ENCODE measurements at places on chromosomes 7 and 10.

GRCh38 chr7:78777829-78778228, 675.6 kb downstream of the MAGI2 start:
- DNase-seq = no peak

- DNase-seq = no peak
These were observed 39.0 kb upstream of the SLC16A12 start for GRCh38 chr10:89574368-89574767.

DNA sequence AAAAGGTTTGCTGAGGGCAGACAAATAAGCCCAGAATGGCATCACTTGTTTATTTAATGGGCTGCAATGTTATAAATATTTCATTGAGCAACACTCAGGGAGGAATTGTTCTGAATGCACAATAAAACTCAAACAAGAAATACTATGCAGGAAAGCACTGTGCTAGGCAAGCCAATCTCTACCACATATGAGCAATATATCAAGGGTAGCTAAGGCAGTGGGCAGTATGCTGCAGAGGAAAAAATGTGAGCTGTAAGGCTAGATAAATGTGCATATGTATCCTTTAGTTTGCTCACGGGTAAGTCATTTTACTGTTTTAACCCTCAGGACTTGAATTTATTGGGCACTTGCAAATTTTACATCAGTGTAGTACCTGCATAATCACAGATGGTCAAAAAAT, 349.6 kb downstream of the CDC14C start:
- DNase-seq = no peak

GRCh38 chr7:43906331-43907010, at the start of gene URGCP:
TSS of gene URGCP (minus strand) at chr7:43906596. CDS start at chr7:43906575, 21 bp downstream.
- DNase-seq = peak; percentile 64

GRCh38 chr10:87860156-87860795, 3.1 kb downstream of the KLLN start:
- no peak for DNase-seq

- DNase-seq = no peak
These were observed 46.9 kb upstream of the NPFFR1 start for GRCh38 chr10:70330671-70331070.

GRCh38 chr10:22325272-22326144, 4.6 kb downstream of the BMI1 start:
- peak; percentile 62 for DNase-seq

DNA sequence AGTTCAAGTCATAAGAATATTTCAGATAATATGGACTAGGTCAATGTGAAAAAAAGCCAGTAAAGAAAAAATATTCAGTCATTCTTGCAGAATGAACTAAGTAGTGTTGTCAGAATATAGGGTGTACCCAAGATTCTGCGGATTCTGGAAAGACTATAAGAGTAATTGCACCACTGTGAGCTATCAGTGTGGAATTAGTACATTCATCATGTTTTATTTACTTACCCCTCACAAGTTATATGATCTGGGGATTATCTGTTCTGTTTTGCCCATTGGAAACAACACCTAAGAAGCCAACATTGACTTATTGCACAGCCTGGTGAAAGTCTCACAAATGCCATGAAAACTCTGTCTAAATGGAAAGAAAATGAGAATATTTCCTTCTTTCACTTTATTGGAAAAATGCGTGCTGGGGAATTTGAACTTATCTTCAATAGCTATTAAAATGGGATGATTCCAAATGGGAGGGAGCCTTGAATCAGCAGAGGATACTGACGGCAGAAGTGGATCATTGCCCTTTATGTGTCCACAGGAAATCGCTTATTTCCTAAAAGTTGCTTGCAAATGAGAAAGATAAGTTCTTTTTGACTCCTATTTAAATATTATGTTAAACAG, 563.3 kb upstream of the POM121L12 start:
- DNase-seq = no peak

GRCh38 chr10:76459016-76459730, 1027.7 kb downstream of the LRMDA start:
- no peak for DNase-seq

GRCh38 chr7:4188651-4189050, 493.4 kb upstream of the FOXK1 start:
- no peak for DNase-seq

DNA sequence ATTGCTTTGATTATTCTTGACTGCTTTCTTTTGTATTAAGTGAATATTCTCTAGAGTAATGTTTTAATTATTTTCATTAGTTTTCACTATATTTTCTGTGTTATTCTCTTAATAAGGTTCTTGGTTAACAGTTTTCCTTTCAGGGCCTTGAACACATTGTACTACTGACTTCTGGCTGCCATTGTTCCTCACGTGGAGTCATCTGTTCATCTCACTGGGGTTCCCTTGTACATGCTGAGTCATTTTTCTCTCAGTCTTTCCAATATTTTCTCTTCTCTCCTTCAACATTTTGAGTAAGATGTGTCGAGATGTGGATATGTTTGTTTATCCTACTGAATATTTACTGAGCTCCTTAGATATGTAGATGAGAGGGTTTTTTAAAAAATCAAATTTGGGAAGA, 400.7 kb downstream of the TCERG1L start:
- DNase-seq = no peak

GRCh38 chr10:93267521-93267920, 193.8 kb downstream of the CYP26A1 start:
- DNase-seq = no peak

DNA sequence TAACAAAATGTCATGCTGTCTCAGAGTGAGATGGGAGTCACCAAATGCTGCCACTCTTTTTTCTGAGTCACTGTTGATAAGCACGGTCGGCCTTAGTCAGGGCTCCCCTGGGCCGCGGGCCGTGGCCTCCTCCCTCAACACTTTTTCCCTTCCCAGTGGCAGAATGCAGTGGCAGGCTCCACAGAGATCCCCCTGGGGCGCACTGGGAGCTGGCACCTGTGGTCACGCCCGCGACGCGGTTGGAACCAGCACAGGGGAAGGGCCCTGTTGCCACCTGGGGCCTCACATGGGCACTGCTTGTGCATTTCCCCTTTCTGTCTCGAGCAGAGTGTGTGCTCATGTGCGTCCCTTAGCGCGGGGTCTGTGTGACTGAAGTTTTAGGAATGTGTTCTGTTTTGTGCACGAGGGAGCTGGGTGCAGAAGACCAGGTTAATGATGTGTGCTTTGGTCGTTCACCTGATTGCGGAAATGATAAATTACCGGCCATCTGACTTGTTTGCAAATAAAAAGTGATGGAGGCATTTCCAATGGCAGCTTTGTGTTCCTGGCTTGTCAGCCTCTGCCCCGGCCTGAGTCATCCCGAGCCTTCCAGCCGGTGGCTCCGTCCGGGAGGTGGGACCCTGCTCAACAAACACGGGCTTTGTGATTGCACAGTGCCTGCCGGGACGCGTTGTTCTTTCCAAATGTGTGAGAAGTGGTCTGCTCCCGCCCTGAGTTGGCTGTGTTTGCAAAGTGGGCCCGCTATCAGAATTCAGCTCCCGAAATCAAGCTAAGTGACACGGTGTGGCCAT, 100.7 kb downstream of the NKX6-2 start:
- no peak for DNase-seq

- no peak for DNase-seq
These were observed 49.9 kb downstream of the DNAJC1 start for GRCh38 chr10:21953585-21954057.

DNA sequence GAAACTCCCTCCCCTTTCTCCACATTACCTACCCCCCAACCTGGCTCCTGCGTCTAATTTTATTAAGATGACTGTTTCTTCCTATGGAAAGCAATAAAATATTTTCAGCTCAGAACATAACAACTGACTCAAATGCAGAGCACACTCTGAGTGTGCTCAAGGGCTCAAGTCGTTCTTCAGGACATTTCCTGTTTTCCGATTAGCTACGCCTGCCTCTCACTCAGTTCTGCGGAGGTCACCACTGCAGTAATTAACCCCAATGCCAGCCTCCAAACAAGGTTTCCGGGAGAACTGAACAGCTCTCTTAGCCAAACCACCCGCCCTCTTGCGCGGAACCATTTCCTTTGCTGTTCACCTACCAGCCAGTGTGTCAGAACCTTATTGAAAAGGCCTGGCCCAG, 19.3 kb downstream of the MYOF start:
- peak; percentile 8 for DNase-seq

DNA sequence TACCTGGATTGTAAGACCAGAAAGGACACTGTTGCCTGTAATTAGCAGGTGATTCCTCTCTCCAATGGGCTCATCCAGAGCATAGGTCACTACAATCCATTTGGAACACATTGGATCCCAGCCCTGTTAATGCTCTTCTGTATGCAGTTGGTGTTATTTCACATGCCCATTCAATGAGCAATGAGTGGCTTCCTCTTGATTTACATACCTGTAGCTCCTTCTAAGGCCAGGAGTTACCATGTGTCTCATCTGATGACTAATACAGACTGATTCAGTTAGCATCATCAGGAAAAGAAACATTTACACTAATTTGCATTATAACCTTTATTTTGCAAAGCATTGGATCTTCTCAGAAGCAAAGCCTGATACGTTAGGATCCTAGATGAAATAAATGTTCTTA, 83.1 kb upstream of the NPVF start:
- DNase-seq = no peak

GRCh38 chr10:3676564-3676963, 108.4 kb downstream of the KLF6 start:
- no peak for DNase-seq

GRCh38 chr10:3465406-3465891, 292.9 kb upstream of the PITRM1 start:
- no peak for DNase-seq

- no peak for DNase-seq
These were observed 80.8 kb downstream of the PTPRE start for GRCh38 chr10:127987467-127988380.

- no peak for DNase-seq
These were observed 491.0 kb downstream of the XPNPEP1 start for GRCh38 chr10:109432281-109432680.

- DNase-seq = no peak
These were observed 180.7 kb downstream of the BMPER start for GRCh38 chr7:34086064-34086463.

DNA sequence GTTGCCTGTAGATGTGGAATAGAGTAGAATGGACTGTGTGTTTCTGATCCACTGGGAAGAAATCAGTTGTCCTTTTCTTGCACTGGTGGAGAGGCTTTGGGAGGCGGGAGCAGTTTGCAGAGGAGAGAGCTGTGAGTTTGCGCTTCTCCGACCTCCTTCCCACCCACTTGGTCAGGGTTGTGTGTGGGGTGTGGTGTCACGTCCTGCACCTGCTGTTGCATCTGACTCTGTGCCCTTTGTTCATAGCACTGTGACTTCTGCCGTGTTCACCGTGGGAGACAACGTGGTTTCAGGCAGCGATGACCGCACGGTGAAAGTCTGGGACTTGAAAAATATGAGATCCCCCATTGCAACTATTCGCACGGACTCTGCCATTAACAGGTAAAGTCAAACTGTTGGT, 67.8 kb downstream of the WDR37 start:
- no peak for DNase-seq

DNA sequence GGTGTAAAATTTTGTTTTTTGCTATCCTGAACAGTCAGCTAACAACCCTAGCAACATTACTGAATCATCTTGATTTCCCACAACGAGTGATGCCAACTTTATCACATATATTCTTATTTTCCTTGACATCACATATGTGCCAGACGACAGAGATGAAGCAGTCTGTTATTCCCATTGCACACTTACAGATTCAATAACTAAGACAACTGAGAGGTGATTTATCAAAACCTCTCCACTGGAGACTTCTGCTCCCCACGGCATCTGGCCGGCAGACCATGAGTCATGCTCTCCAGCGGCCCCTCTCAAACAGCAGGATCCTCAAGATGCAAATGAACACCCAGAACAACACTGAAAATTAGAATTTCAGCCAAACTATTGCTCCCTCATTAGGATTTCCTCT, 57.1 kb downstream of the AMPH start:
- DNase-seq = no peak

GRCh38 chr10:64762861-64763260, 1241.7 kb downstream of the REEP3 start:
- DNase-seq = no peak

- DNase-seq = no peak
These were observed 295.9 kb downstream of the TFEC start for GRCh38 chr7:115734641-115735040.

DNA sequence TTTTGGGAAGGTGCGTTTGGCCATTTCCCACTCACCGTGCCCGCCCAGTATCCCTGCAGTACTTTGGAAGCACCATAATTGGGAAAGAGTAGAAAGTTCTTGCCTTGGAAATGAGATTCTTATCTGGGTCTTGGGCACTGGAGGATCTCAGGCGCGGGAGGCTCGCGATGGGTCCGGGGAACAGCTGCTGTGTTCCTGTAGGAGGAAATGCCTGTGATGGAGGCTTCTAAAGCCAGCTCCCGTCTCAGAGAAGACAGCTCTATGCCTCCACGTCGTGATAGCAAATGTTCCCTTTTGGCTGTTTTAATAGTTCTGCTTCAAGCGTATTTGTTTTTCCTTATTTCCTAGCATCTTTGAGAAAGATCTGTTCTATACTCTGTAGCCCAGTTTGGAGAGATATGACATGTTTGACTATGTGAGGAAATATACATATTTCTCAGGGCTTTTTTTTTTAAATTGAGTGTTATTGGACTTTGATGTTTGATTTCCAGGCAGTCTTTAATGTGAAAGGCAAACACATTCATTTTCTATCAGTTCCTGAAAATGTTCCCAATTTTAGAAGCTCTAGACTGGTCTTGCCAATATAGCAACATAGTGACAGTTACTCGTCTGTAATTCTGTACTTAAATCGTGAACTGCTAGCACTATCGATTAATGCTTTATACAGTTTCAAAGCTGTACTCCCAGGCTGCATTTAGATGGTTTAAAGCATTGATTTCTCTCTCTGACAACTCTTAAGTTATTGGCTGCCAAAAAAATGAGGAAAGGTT, 280.8 kb downstream of the DPP6 start:
- DNase-seq = no peak

DNA sequence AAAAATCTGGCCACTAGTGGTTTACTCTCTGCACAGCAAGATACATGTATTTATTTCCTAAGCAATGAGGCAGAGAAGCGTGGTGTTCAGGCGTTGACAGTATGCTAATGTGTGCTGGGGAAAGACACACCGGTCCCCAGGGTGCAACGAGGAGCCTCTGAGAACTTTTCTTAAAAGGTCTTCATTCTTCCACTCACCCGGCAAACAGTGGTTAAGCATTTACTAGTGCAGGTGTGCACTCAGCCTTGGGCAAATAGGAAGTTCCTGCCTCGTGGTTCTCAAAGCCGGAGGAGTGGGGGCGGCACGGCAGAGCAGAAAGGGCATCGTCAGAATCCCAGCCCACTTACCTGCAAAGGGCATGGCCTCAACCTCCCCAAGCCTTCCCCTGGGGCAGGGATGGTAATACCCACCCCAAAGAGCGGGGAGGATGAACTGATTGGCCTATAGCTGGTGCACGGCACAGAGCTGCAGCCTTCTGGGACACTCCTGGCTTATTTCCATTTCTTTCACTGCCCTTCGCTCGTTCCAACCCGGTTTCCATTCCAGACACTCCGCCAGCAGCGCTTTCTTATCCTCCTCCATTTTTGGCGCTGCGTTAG, 184.3 kb upstream of the CTBP2 start:
- no peak for DNase-seq

DNA sequence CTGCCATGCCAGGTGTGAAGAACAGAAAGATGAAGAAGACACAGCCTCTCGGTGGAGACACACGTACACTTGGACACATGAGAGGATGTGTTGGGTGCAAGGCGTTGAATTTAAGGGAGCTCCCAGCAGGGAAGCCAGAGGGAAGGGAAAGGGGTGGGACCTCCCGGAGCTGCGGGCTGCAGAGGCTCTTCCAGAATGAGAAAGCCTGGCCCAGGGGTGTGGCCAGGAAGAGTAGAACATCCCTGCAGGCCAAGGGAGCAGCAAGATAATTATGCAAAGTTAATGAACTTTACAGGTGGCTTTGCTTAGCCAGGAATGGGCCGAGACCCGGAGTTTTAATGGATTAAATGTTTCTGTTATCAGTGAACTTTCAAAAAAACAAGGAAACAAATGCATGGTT, 270.3 kb downstream of the KLF6 start:
- no peak for DNase-seq
